ENCODE measurements at places on chromosomes 7 and 10.

DNA sequence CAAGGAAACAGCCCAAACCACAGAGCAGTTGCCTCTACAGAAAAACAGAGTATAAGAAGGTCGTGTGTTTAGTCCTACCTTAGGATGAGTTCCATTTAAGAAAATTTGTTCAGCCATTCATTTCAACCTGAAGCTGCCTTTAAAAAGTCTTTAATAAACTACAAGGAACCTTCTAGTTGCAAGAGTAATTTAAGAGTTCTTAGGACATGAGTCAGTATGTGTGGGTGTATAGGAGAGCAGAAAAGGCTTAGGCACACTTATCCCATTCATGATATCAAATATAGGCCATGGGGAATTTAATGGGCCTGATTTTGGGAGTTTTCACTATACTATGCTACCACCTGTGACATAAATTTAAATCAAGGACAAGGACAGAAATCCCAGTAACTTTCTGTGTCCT lies 496.8 kb downstream of the TFEC start:
- no peaks in the 10 kb centered on the region for H3K27me3 ChIP-seq
- DNase-seq = no peak
- no peaks in the 10 kb centered on the region for H3K36me3 ChIP-seq
- no peaks in the 10 kb centered on the region for H3K4me1 ChIP-seq

DNA sequence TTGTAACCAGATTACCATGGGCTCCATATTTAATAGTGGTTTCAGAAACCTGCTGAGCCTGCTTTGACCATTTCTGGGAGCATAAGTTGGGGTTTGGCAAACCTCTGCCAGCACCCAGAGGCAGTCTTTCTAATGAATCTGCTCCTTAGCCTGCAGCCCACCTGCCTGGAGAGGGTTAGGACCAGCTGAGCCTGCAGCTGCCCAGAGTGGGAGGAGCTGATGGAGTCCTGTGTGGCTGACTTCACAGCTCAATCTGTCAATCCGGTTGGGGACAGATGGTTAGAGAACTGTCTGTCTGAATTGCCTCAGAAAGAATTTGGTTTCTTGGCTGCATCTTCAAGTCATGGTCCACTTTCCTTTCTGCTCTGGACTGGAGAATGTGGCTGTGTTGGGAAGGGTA lies 444.6 kb downstream of the NRG3 start:
- H3K27me3 ChIP-seq = no peaks in the 10 kb centered on the region
- H3K36me3 ChIP-seq = no peaks in the 10 kb centered on the region
- DNase-seq = no peak
- H3K27ac ChIP-seq = no peak overlapping the region
- no peak overlapping the region for H3K4me3 ChIP-seq

DNA sequence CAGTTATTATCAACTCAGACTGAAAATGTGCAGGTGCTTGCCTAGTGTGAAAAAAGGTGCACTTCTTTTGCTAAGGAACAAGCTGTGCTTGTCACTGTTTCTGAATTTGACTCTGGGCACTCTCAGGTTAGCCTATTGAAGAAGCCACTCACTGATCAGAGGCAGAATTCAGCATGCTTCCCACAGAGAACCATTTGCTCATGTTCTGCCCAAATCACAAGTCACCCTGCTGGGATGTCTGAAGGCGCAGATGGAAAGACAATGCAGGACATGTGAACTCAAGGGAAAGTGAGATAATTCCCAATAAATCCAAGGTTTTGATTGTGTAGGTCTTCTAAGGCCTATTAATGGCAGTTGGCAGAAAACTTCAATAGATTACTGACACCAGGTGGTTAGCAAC lies 47.8 kb upstream of the CSTF2T start:
- H3K4me1 ChIP-seq = no peaks in the 10 kb centered on the region
- no peak overlapping the region for H3K27ac ChIP-seq
- no peaks in the 10 kb centered on the region for H3K27me3 ChIP-seq
- no peaks in the 10 kb centered on the region for H3K36me3 ChIP-seq
- DNase-seq = no peak

DNA sequence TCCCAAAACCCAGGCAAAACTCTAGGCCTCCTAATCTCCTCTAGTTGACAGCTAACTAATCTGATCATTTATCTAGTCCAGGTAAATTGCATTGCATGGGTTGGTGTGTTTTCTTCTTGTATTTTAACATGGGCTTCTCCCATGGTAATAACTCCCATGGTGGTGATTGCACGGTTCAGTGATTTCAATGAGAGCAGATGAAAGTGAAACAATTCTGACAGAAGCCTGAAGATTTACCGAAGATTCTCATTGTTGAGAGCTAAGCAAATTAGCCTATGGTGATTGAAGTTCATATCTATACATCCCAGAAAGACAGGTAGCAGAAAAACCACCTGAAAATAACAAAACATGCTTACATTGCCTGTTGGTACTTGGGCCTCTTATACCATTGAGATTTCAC lies 26.6 kb upstream of the LIPN start:
- no peak overlapping the region for H3K27ac ChIP-seq
- no peaks in the 10 kb centered on the region for H3K27me3 ChIP-seq
- DNase-seq = no peak
- no peaks in the 10 kb centered on the region for H3K4me1 ChIP-seq

- no peaks in the 10 kb centered on the region for H3K4me1 ChIP-seq
- no peak overlapping the region for H3K4me3 ChIP-seq
- no peak for DNase-seq
- H3K36me3 ChIP-seq = no peaks in the 10 kb centered on the region
Observed at GRCh38 chr10:30170814-30171213, 111.4 kb upstream of the JCAD start.

DNA sequence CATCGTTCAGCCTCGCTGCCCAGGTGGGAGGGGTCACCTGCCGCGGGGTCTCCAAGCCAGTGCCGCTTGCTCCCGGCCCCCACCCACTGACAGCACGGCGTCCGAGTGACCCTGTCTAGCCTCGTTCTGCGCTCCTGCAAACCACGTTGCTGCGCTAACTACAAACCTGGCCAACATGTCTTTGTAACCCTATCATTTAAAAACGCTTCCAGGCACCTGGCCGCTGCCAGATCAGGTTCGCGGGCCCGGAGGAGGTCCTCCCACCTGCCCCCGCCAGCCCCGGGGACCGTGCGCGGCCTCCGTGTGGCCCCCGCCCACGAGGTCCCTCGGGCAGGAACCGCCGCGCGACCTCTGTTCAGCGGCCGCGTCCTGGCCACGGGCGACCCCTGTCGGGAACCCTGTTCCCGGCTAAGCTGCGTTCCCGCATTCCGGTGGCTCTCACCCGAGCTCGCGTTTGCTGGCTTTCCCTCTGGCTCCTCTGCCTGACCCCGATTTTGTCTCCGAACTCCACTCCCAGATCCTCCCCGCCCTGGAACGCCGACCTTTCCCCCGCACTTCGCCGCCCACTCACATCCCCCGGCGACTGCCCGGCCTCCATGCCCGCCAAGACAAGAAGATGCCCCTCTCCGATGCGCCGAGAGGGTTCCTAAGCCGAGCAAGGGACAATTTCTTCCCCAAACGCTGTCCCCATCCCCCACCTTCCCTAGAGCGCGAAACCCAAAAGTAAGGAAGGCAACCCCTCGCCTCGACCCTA lies 2.4 kb downstream of the SFMBT2 start:
- peaks cover 51% of the 10 kb centered on the region for H3K27me3 ChIP-seq
- no peaks in the 10 kb centered on the region for H3K36me3 ChIP-seq
- peak; percentile 49 for DNase-seq

DNA sequence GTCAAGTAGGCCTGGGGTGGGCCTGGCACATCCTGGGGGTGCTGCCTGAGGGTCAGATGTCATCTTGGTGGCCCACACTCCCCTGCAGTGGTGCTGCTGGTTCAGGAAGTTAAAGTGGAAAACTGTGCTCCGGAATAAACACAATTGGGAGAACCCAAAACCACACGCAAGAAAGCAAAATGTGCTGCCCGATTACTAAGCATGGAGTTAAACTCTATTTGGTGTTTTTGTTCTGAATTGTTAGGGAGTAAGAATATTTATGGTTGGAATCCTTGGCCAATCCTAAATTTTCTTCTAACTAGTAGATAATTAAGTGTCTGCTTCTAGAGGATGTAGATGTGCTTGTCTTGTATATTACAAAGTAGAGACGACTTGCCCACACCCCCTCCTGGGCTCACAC lies 131.4 kb downstream of the MGMT start:
- no peaks in the 10 kb centered on the region for H3K36me3 ChIP-seq
- H3K27me3 ChIP-seq = no peaks in the 10 kb centered on the region
- H3K4me1 ChIP-seq = no peaks in the 10 kb centered on the region
- no peak for DNase-seq

DNA sequence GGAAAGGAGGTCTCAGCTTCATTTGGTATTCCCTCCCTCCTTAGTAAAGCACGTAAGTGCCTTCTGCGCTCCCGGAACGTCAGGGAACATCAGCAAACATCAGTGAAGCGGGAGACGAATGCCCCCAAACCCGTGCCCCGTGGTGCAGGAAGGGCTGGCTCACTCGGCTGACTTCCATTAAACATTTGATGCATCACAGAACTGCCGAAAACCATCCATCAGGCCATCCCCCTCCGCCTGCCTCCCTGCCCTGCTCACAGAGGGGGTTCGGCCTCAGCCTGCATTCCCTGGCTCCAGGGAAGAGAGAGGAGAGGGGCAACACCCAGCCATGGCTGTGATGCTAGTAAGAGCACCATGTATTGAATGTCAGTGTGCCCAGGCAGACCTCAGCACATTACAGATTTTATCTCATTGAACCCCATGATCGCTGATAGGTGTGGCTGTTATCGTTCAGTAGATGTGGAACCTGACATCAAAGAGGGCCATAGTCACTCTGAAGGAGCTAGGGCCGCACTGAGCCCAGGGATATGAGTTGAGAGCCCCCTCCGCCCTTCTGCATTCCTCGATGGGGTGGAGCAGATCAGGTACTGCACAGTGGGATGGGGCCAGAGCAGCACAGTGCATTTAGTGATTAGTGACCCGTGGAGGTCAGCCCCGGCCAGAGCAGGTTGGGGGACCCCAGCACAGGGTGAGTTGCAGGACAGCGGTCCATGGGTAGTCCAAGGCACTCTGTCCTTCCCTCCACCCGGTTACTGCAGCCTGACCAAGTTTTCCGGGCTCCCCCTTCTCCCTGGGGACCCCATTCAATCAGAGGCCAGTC lies 146.4 kb downstream of the RPS24 start:
- no peak for DNase-seq
- no peak overlapping the region for H3K4me3 ChIP-seq
- H3K36me3 ChIP-seq = no peaks in the 10 kb centered on the region
- peaks cover 16% of the 10 kb centered on the region for H3K4me1 ChIP-seq
- H3K27me3 ChIP-seq = peaks cover 24% of the 10 kb centered on the region

Data from stomach (tissue), 19 donors.